T-helper 2 cell (primary cell): ENCODE measurements at places on chromosomes 3 and 15.

DNA sequence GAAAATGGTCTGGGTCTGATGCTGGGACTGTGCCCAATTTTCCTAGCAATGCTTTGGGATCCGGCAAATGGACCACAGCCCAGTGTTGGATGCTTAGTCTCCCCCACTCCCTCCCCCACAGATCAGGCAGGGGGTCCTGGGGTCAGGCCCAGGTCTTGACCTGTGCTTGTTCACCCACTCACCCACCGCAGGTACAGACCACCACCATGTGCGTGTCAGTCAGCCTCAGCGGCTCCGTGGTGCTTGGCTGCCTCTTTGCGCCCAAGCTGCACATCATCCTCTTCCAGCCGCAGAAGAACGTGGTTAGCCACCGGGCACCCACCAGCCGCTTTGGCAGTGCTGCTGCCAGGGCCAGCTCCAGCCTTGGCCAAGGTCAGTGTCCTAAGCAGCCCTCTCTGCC lies 10.6 kb downstream of the GRM2 start:
- no peak for DNase-seq

GRCh38 chr15:59438625-59439290 lies 772 bp downstream of the FAM81A start:
- no peak for DNase-seq

GRCh38 chr3:4695846-4696245 lies 202.7 kb downstream of the ITPR1 start:
- no peak for DNase-seq

DNA sequence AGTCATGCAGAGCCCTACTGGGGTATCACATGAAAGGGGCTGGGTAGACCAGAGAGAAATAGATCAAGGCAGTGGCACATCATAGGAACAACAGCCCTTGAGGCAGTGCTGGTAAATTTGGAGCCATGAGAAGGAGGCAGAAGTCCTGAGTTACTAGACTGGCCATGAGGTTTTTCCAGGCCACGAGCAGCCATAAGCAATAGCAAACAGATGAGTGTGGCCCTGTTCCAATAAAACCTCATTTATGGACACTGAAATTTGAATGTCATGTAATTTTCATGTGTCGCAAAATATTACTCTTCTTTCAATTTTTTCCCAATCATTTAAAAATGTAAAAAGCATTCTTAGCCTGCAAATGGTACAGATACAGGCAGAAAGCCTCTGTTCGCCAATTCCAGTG lies 28.1 kb upstream of the LRRN1 start:
- DNase-seq = no peak

GRCh38 chr3:16813336-16813735 lies 71.4 kb upstream of the PLCL2 start:
- DNase-seq = no peak
